NCI-H2081 treated with DMSO at 0.1 percent for 48 hours (cell line): ENCODE measurements at places on chromosomes 16 and 17.

DNA sequence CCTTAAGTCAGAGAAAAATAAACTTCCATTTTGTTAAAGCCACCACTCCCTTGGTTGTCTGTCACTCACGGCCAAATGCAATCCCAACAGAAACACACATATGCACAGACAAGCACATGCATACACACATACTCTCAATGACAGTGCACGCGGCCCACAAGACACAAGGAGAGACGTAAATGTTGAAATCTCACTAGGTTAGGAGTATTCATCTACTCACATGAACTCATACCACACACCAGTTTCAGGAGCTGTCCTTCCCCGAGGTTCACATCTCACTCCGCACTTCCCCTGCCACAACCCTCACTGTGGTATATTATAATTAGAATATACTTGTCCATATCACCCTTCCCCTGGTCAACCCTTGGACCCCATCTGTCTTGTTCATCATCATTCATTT lies 30.5 kb upstream of the CRYBA1 start:
- no peak for DNase-seq

DNA sequence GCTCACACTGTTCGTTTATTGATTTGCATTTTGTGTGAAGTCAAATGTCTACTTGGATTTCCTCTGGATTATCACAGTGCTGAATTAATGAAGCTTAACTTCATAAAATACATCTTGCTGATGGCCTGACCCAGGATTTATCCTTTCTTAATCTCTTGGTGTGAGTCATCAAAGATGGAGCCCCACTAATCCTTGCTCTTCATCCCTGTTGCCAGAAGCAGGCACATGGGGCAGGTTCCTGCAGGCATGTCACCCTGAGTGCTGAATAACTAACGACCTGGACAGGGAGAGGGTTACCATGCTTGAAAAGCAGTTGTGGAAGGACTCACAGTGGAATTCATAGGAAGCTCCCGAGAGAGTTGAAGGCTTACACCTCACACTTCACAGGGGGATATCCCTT lies 56.0 kb upstream of the FA2H start:
- no peak for DNase-seq

DNA sequence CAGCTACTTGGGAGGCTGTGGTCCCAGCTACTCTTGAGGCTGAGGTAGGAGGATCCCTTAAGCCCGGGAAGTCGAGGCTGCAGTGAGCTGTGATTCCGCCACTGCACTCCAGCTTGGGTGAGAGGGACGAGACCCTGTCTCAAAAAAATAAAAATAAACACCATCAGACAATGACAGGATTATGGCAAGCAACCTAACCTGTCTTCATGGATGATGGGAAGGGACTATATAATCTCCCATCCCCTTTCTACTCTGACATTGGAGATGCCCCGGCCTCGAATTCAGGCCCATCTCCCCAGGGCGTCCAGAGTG lies 893 bp downstream of the TRIM25 start:
- no peak for DNase-seq

DNA sequence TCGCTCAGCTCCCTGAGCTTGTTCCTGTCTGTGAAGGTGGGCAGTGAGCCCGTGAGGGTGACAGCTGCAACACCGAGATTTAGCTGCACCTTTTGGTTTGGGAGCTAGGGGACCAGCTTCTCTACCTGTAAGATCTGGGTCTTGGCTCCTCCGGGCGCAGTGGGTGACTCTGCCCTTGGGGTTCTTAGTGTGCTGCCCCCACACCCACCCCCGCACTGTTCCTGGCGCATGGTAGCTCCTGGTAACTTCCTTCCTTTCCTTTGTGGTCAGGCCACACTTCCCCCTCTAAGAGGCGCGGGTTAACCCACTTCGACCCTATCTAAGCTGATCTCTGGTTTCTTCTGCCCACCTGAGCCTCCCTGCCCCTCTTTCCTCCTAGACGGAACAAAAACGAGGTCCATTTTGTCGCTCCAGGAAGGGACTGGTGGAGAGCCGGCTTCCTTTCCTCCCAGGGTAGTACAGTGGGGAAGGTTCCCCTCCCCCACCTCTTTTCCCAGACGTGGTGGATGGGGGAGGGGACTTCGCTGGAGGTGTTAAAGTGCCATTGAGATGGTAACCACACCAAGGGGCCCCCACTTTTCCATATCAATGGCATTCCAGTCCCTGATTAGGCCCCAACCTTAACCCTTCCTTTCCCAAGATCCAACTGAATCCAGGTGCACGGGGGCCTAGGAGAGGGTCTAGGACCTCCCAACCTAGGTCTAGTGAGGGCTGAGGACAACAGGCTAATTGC lies 4.6 kb upstream of the CLDN9 start:
- DNase-seq = no peak

- DNase-seq = no peak
Observed at GRCh38 chr17:80930335-80931279, 61.0 kb upstream of the CHMP6 start.

- no peak for DNase-seq
Observed at GRCh38 chr16:81779536-81780320, 637 bp downstream of the PLCG2 start.

DNA sequence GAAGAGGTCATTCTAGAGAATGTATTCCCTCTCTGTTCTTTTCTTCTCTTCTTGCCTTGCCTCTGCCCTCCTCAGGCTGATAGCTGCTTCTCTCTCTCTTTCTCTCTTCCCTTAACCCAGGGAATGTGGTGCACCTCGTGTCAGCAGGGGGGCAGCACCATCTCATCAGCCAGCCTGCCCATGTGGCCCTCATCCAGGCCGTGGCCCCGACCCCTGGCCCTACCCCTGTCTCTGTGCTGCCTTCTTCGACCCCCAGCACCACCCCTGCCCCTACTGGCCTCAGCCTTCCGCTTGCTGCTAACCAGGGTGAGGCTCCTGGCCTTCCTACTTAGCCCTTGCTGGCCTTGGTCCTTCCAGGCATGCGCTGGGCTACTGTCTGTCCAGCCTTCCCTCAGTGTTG lies 23.5 kb downstream of the SRCAP start:
- no peak for DNase-seq

GRCh38 chr17:28327709-28328108 lies 7.6 kb downstream of the IFT20 start:
- DNase-seq = no peak
